ENCODE measurements at places on chromosomes 11 and 22.

- peaks cover 36% of the 10 kb centered on the region for H3K36me3 ChIP-seq
- no peak overlapping the region for H3K4me3 ChIP-seq
- H3K27ac ChIP-seq, result no peak overlapping the region
- peaks cover 71% of the 10 kb centered on the region for H3K4me1 ChIP-seq
- DNase-seq, result no peak
Observed at GRCh38 chr11:64762277-64762673, 2.5 kb upstream of the PYGM start.

GRCh38 chr11:75527938-75528735, 2.4 kb upstream of the GDPD5 start:
- DNase-seq, result no peak
- no peak overlapping the region for H3K27ac ChIP-seq
- H3K4me3 ChIP-seq, result no peak overlapping the region
- peaks cover 31% of the 10 kb centered on the region for H3K4me1 ChIP-seq
- H3K27me3 ChIP-seq, result no peaks in the 10 kb centered on the region
- no peaks in the 10 kb centered on the region for H3K36me3 ChIP-seq

- no peak overlapping the region for H3K27ac ChIP-seq
- H3K27me3 ChIP-seq, result no peaks in the 10 kb centered on the region
- H3K4me3 ChIP-seq, result no peak overlapping the region
- no peak for DNase-seq
- H3K36me3 ChIP-seq, result peaks cover 61% of the 10 kb centered on the region
Observed at GRCh38 chr11:111749646-111750045, 16.5 kb downstream of the PPP2R1B start.

GRCh38 chr11:123413636-123414035, 16.4 kb upstream of the GRAMD1B start:
- no peaks in the 10 kb centered on the region for H3K27me3 ChIP-seq
- no peak overlapping the region for H3K4me3 ChIP-seq
- no peaks in the 10 kb centered on the region for H3K4me1 ChIP-seq
- H3K36me3 ChIP-seq, result no peaks in the 10 kb centered on the region

DNA sequence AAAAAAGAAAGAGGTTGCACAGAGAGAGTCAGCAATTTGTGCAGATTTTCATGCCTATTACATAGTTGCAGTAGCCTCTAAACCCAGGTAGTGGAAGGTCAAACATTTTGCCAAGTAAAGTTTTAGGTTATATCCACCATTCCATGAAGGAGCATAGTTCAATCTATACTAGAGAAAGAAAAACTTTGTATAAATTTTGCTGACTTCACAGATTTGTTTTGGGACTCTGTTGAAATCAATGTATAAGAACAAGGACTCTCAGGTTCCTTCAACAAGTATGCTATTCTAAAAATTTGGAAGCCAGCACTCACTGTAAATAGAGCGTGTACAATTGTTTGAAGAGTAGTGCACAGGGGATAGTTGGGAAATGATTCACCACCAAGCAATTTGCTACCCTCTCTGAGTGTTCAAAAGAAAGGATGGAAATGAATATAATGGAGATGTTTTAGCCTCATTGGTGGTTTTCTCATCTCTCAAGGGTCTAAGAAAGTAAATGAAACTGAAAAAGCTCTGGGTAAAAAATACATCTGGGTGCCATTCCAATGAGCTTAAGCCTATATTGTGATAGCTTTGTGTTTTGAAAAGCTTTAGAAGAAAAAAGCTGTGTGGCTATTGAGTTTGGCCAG, 508.4 kb upstream of the LUZP2 start:
- no peak overlapping the region for H3K27ac ChIP-seq
- DNase-seq, result no peak
- no peaks in the 10 kb centered on the region for H3K27me3 ChIP-seq
- H3K4me3 ChIP-seq, result no peak overlapping the region

DNA sequence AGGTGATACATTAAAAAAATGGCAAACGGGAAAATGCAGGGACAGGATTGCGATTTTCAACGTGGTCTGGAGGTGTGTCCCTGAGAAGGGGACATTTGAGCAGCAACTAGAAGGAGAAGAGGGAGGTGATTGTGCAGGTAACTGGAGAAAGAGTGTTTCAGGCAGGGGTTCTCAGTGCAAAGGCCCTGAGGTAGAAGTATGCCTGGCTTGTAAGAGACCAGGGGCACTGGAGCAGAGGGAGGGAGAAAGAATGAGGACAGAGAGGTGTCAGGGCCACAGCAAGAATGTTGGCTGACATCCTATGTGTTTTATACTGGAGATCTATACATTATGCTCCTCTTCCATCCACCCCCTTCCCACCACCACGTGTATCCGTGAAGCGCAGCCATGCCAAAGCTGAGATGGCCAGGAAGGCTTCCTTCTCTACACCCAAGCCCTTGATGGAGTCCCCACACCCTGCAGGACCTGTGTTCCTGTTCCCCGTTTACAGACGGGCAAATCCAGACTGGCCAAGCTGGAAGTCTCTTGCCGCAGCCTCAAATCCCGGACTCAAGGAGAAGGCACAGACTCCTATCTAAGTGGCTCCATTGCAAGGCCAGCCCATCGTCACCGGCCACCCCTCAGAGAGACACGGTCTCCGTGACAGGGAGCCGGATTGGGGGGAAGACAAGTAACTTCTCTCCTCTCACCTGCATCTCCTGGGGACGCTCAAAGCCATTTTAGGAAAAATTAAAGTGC, 416.1 kb downstream of the MN1 start:
- no peaks in the 10 kb centered on the region for H3K36me3 ChIP-seq
- H3K4me1 ChIP-seq, result no peaks in the 10 kb centered on the region
- no peak for DNase-seq
- no peaks in the 10 kb centered on the region for H3K27me3 ChIP-seq
- no peak overlapping the region for H3K4me3 ChIP-seq

DNA sequence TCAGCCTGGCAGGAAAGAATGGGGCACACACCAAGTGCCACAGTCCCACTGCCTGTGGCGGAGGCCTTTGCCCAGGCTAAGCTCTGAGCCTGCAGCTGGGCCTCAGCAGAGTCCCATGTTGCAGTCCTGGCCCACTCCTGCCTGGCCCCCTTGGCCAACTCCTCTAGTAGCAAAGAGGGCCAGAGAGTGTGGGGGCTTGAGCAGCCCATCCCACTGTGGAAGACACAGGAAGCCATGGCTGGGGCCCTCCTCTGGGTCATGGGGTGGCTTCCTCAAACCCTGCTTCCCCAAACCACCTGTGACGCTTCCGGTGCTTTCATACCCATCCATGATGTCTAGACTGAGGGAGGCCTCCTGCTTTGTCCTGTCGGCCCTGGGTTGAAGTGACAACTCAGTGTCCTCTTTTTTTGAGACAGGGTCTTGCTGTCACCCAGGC, 5.8 kb downstream of the RPS19BP1 start:
- H3K36me3 ChIP-seq, result peaks cover 47% of the 10 kb centered on the region
- H3K27me3 ChIP-seq, result no peaks in the 10 kb centered on the region
- peak overlapping the region; percentile 51 for H3K27ac ChIP-seq
- no peak overlapping the region for H3K4me3 ChIP-seq
- H3K4me1 ChIP-seq, result peaks cover 78% of the 10 kb centered on the region
- peak; percentile 37 for DNase-seq

DNA sequence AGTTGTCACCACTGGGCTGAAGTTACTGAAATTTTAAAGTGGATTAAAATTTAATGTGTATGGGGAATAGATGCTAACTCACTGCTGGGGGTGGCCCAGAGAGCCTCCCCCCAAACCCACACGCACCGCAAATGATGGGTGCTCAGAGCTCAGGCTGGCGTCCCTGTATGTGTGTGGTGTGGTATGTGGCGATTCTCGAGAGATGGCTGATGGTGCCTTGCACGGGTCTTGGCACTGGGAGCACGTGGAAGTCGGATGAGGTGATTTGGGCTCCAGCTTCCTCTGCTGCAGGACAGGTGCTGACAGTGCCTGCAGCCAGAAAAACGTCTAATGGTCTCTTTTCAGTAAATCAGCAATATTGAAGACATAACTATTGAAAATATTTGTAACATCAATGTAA, 1473.3 kb downstream of the TBC1D22A start:
- no peak overlapping the region for H3K4me3 ChIP-seq
- no peaks in the 10 kb centered on the region for H3K4me1 ChIP-seq
- no peaks in the 10 kb centered on the region for H3K36me3 ChIP-seq
- H3K27ac ChIP-seq, result no peak overlapping the region
- H3K27me3 ChIP-seq, result no peaks in the 10 kb centered on the region
- no peak for DNase-seq

DNA sequence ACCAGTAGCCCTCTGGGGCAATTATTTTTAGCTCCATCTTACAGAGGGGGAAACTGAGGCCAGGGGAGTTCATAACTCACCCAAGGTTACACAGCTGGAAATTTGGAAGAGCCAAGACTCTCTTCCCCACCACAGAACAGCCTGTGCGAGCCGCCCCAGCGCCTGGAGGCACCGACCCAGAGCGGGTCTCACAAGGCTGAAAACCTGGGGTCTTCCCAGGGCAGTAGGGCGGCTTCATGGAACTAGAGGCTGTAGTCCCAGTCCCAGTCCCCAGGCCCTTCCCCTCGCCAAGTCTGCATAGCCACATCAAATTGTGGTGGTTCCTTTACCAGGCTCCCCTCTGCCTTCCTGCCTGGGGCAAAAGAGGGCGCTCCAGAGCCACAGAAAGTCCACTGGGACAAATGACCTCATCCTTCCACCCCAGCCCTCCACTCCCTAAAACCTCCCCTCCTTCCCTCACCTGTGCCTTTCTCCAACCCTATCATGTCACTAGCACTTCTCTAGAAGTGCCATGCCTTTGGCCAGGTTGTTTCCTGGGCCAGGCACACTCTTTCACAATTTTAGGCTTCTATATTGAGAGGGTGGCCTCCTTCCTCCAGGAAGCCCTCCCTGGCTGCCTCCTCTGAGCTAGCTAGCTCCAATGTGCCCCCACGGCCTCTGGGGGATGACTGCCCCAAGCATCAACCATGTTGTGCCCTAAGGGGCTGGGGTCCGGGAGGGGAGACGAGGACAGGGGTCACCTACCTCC, 15.2 kb upstream of the CDC42EP1 start:
- no peaks in the 10 kb centered on the region for H3K36me3 ChIP-seq
- peak; percentile 14 for DNase-seq
- no peaks in the 10 kb centered on the region for H3K27me3 ChIP-seq
- peaks cover 19% of the 10 kb centered on the region for H3K4me1 ChIP-seq
- H3K27ac ChIP-seq, result no peak overlapping the region
- H3K4me3 ChIP-seq, result no peak overlapping the region

- H3K4me1 ChIP-seq, result no peaks in the 10 kb centered on the region
- H3K27ac ChIP-seq, result no peak overlapping the region
- DNase-seq, result no peak
- peaks cover 57% of the 10 kb centered on the region for H3K36me3 ChIP-seq
Observed at GRCh38 chr11:1281974-1282365, 27.5 kb downstream of the TOLLIP start.

GRCh38 chr11:128759597-128759996, 65.7 kb downstream of the FLI1 start:
- peaks cover 66% of the 10 kb centered on the region for H3K36me3 ChIP-seq
- no peak overlapping the region for H3K27ac ChIP-seq
- H3K4me3 ChIP-seq, result no peak overlapping the region
- H3K27me3 ChIP-seq, result no peaks in the 10 kb centered on the region
- H3K4me1 ChIP-seq, result peaks cover 21% of the 10 kb centered on the region

GRCh38 chr11:95187723-95188122, 43.3 kb downstream of the SESN3 start:
- no peaks in the 10 kb centered on the region for H3K4me1 ChIP-seq
- no peaks in the 10 kb centered on the region for H3K27me3 ChIP-seq
- no peak overlapping the region for H3K4me3 ChIP-seq

DNA sequence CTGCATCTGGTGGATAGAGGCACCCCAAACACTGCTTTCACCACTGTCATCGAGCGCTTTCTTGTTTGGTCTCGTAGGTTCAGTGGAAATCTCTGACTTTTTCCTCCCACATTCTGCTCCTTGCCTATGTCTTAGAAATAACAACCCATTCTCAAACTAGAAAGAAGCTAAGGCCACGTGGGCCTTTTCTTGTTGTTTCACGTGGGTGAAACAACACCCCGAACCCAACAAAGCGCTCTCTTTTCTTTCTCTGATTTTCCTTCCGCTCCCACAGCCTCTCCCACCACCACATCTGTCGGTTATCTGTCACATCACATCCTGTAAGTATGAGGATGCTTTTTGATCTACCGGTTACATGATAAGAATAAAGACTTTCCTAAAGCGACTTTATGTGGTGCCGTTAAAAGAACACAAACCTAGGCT, 77.1 kb downstream of the LINC01488 start:
- H3K4me1 ChIP-seq, result peaks cover 16% of the 10 kb centered on the region
- no peaks in the 10 kb centered on the region for H3K27me3 ChIP-seq
- H3K27ac ChIP-seq, result no peak overlapping the region
- DNase-seq, result no peak
- no peak overlapping the region for H3K4me3 ChIP-seq

DNA sequence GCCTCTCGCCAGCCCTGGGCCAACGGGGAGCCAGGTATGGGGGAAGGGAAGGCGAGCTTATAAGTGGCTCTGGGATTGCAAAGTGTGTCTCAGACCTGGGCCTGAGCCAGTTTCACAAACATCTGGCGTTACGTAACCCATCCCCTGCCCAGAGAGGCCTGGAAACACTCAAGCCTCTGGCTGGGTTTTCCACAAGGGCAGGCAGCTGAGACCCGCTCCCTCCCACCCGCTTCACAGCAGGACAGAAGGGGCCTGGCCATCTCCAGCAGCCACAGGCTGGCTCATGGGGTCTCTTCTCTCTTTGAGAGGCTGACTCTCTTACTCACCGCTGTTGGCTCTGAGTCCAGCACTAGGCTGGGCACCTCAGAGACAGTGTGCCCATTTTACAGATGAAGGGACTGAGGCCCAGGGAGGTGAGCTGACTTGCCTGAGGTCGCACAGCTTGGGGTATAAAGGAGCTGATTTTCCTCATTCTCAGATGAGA, 44.5 kb downstream of the TRIOBP start:
- H3K4me3 ChIP-seq, result no peak overlapping the region
- no peaks in the 10 kb centered on the region for H3K27me3 ChIP-seq
- H3K27ac ChIP-seq, result no peak overlapping the region
- no peak for DNase-seq
- H3K36me3 ChIP-seq, result no peaks in the 10 kb centered on the region
- H3K4me1 ChIP-seq, result peaks cover 6% of the 10 kb centered on the region

GRCh38 chr11:77063861-77064260, 2.9 kb upstream of the CAPN5 start:
- H3K4me3 ChIP-seq, result no peak overlapping the region
- H3K36me3 ChIP-seq, result no peaks in the 10 kb centered on the region
- peaks cover 10% of the 10 kb centered on the region for H3K4me1 ChIP-seq
- H3K27me3 ChIP-seq, result no peaks in the 10 kb centered on the region
